ENCODE measurements at places on chromosomes 4 and X. TPM values are rescaled to one million over a fixed set of nuclear protein-coding genes. Genes with fewer than 3 reads are reported as not detected.
A peak's percentile ranks its signal among the peaks of the same experiment; 100 is the strongest.

EFHC2 gene
- total RNA-seq, result 16.1 TPM

- no peak for DNase-seq
- no peaks in the 10 kb centered on the region for H3K27me3 ChIP-seq
- H3K27ac ChIP-seq, result no peak overlapping the region
- H3K4me1 ChIP-seq, result no peaks in the 10 kb centered on the region
- no peaks in the 10 kb centered on the region for H3K36me3 ChIP-seq
These were observed 175.3 kb upstream of the FGF13 start for GRCh38 chrX:138886769-138887168.

- peak overlapping the region; percentile 18 for H3K27ac ChIP-seq
- H3K36me3 ChIP-seq, result no peaks in the 10 kb centered on the region
- no peaks in the 10 kb centered on the region for H3K27me3 ChIP-seq
- H3K4me1 ChIP-seq, result peaks cover 39% of the 10 kb centered on the region
- no peak for DNase-seq
These were observed 27.6 kb upstream of the C1QTNF7 start for GRCh38 chr4:15400226-15400625.

- no peaks in the 10 kb centered on the region for H3K27me3 ChIP-seq
- no peak overlapping the region for H3K4me3 ChIP-seq
- no peaks in the 10 kb centered on the region for H3K4me1 ChIP-seq
- H3K36me3 ChIP-seq, result no peaks in the 10 kb centered on the region
- H3K27ac ChIP-seq, result no peak overlapping the region
- no peak for DNase-seq
These were observed 37.2 kb downstream of the CXXC4 start for GRCh38 chr4:104457308-104457981.

DNA sequence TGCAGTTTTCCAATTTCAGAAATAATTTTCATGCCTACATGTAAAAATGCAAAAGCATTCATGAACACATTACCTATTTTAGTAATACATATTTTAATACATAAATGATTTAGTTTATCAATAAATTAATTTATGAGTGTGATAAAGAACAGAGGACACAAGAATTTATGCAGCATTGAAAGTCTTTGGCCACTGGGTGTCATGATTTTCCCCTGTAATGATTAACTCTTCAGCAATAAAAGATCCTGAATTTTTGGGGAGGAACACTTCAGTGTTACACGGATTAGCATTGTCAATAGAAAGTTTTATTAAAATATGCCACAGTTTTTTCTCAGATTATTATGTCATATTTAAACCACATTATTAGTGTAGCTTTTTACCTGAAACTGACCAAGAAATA is 8.6 kb upstream of the VCX2 start:
- H3K4me3 ChIP-seq, result no peak overlapping the region
- no peak for DNase-seq
- H3K27me3 ChIP-seq, result no peaks in the 10 kb centered on the region
- no peak overlapping the region for H3K27ac ChIP-seq

IGFBP7 gene
- 129 TPM for total RNA-seq

DNA sequence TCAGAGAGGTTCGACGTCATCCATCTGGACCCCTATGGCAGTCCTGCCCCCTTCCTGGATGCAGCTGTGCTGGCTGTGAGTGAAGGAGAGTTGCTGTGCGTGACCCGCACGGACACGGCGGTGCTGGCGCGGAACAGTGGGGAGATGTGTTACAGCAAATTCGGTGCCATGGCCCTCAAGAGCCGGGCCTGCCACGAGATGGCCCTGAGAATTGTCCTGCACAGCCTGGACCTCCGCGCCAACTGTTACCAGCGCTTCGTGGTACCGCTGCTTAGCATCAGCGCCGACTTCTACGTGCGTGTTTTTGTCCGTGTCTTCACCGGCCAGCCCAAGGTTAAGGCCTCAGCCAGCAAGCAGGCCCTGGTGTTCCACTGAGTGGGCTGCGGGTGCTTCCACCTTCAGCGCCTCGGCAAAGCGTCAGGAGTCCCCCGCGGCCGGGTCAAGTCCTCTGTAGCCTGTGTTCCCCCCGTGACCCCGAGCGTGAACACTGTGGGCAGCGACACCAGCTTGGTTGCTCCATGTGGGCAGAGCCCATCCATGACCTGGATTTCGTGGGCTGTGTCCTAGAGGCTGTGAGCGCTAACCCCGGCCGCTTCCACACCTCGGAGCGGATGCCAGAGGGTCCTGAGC is 186.7 kb upstream of the SLITRK2 start:
- no peak overlapping the region for H3K27ac ChIP-seq
- H3K27me3 ChIP-seq, result no peaks in the 10 kb centered on the region
- no peak for DNase-seq
- H3K36me3 ChIP-seq, result no peaks in the 10 kb centered on the region
- H3K4me3 ChIP-seq, result no peak overlapping the region

DNA sequence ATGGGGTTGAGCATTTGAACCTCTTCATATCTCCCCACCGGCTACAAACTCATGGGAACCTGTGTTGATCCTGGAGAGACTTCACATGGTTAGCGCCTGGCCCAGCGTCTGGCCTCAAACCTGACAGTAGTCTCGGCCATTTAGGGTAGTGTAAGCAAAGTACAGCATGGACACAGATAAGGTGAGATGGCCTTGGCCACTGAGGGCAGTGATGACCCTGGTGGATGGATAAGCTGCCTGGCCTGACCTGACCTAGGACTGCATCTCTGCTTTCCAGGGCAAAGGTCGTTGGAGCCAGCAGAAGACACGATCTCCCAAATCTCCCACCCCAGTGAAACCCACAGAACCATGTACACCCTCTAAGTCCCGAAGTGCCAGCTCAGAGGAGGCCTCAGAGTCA is 51.7 kb downstream of the BCORL1 start:
- no peaks in the 10 kb centered on the region for H3K27me3 ChIP-seq
- H3K4me1 ChIP-seq, result no peaks in the 10 kb centered on the region
- no peak for DNase-seq
- H3K4me3 ChIP-seq, result no peak overlapping the region
- H3K27ac ChIP-seq, result no peak overlapping the region

DNA sequence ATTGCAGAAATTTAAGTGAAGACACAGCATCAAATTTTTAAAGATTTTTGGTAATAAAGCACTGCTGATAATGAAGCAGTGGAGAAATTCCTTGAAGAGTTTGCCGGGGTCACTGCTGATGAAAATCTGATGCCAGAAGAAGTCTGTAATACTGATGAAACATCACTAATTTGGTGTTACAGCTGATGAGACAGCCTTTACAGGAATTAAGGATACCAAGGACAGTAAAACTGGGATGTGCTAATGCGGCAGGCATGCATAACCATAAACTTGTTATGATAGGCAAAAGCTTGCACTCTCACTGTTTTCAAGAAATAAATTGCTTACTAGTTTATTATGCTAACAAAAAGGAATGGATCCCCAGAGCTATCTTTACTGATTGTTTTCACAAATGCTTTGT is 52.9 kb upstream of the VEGFC start:
- H3K27me3 ChIP-seq, result no peaks in the 10 kb centered on the region
- no peaks in the 10 kb centered on the region for H3K36me3 ChIP-seq
- no peak for DNase-seq
- no peaks in the 10 kb centered on the region for H3K4me1 ChIP-seq

DNA sequence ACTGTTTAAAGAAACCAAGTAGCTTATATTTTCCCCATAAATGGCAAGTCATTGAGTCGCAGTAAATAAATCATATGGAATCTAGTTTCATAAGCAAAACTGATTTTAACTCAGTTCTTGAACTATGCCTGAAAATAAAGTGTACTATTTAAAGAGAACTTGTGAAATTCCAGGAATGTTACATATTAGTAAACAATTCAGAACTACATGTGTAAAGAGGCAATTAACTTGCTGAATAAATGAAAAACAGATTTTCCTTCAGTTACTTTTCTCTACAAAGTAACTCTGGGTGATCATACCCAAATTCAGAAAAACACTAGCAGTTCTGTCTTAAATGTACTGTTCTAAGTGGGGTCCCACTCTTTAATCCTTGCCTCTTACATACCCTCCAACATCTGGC is 236.1 kb upstream of the EDNRA start:
- H3K27me3 ChIP-seq, result no peaks in the 10 kb centered on the region
- no peak overlapping the region for H3K4me3 ChIP-seq
- no peaks in the 10 kb centered on the region for H3K36me3 ChIP-seq
- H3K4me1 ChIP-seq, result no peaks in the 10 kb centered on the region
- no peak for DNase-seq

DNA sequence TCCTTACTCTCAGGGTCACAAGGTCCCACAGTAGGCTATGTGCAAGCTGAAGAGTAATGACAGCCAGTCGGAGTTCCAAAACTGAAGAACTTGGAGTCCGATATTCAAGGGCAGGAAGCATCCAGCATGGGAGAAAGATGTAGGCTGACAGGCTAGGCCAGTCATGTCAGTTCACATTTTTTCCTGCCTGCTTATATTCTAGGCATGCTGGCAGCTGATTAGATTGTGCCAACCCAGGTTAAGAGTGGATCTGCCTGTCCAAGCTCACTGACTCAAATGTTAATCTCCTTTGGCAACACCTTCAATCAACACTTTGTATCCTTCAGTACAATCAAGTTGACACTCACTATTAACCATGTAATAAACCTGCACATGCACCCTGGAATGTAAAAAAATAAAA is 960.9 kb upstream of the HS3ST1 start:
- H3K27me3 ChIP-seq, result no peaks in the 10 kb centered on the region
- H3K36me3 ChIP-seq, result no peaks in the 10 kb centered on the region
- H3K4me1 ChIP-seq, result no peaks in the 10 kb centered on the region
- H3K27ac ChIP-seq, result no peak overlapping the region

- H3K4me1 ChIP-seq, result no peaks in the 10 kb centered on the region
- no peaks in the 10 kb centered on the region for H3K27me3 ChIP-seq
- H3K27ac ChIP-seq, result no peak overlapping the region
- H3K4me3 ChIP-seq, result no peak overlapping the region
These were observed 92.1 kb upstream of the RPA4 start for GRCh38 chrX:96791559-96791958.

DNA sequence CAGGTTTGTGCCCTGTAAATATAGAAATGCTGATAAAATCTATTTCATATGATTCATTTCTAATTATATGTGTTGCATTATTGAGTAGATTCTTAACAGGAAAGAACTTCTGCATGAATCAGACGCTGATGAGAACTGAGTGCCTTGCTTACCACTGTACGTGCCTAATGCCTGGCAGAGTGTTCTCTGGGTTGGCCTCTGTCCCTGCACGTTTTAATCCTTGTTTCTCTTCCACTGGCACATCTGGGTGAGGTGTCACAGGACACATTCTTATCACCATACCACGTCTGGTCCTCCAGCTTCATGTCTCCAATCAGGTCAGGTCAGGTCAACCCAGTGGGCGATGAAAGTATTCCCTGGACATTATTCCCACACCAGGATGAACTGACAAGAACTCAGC is 53.6 kb downstream of the KLF3 start:
- peaks cover 5% of the 10 kb centered on the region for H3K4me1 ChIP-seq
- no peak overlapping the region for H3K4me3 ChIP-seq
- H3K36me3 ChIP-seq, result no peaks in the 10 kb centered on the region
- DNase-seq, result no peak
- no peak overlapping the region for H3K27ac ChIP-seq

FGB gene
- total RNA-seq, result not detected

GRCh38 chrX:80237072-80237471 is 183.2 kb upstream of the TENT5D start:
- no peak for DNase-seq
- no peak overlapping the region for H3K27ac ChIP-seq
- H3K36me3 ChIP-seq, result no peaks in the 10 kb centered on the region

DNA sequence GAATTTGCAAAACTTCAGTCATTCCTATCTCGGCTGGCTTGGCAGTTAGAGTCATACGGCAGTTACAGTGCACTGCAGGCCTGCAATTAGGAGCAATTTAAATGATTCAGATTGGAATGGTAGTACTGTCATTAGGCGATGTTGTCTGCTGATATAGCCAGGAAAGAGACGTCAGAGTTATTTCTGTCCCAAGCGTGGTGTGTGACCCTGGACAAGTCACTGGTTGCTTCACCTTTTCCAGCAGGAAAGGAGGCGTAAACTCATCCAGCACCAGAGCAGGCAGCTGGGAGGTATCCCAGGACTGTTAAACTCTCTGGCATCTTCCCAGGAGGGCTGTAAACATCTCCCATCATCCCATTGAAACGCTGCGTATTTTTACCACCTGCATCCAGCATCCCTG is 836 bp upstream of the LNX1 start:
- DNase-seq, result no peak
- H3K27me3 ChIP-seq, result no peaks in the 10 kb centered on the region
- peak overlapping the region; percentile 73 for H3K27ac ChIP-seq
- H3K36me3 ChIP-seq, result no peaks in the 10 kb centered on the region
- H3K4me3 ChIP-seq, result peak overlapping the region; percentile 42

- peaks cover 4% of the 10 kb centered on the region for H3K36me3 ChIP-seq
- DNase-seq, result no peak
- no peak overlapping the region for H3K4me3 ChIP-seq
- no peak overlapping the region for H3K27ac ChIP-seq
- peaks cover 2% of the 10 kb centered on the region for H3K4me1 ChIP-seq
These were observed 69.8 kb downstream of the PTTG2 start for GRCh38 chr4:38030023-38030422.

GRCh38 chr4:37982736-37983135 is 22.5 kb downstream of the PTTG2 start:
- no peak overlapping the region for H3K4me3 ChIP-seq
- H3K4me1 ChIP-seq, result peaks cover 15% of the 10 kb centered on the region
- no peaks in the 10 kb centered on the region for H3K36me3 ChIP-seq
- H3K27me3 ChIP-seq, result no peaks in the 10 kb centered on the region
- DNase-seq, result no peak

All from suprapubic skin (tissue), 4 donors.